ENCODE measurements at places on chromosomes 2 and 18.

GRCh38 chr2:102282678-102283091, 28.7 kb upstream of the IL1RL1 start:
- DNase-seq: no peak

- no peak for DNase-seq
Observed at GRCh38 chr2:235567842-235568241, 74.0 kb downstream of the AGAP1 start.

GRCh38 chr2:97806738-97807618, 93.6 kb downstream of the ZAP70 start:
- peak; percentile 61 for DNase-seq

DNA sequence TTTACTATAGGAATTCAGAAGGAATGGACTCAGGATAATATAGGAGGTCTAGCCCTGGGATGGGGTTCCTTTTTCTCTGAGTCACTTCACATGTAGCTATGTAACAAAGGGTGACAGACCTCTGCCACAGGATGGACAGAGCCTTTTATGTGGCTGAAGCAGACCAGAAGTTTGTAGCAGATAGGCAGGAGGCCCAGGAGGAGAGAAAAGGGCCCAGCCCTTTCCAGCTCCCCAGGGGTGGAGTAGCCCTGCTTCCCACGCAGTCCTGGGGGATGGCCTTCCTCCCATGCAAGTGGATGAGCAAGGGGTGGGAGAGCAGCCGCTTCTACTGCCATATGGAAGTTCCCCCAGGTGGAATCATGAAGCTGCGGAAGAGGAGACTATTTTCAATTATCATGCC, 40.3 kb downstream of the ARMC9 start:
- DNase-seq: peak; percentile 32

Data from hematopoietic multipotent progenitor cell treated with erythropoietin and hydrocortisone succinate and interleukin-3 and kit ligand, for 17 days (in vitro differentiated cells).